ENCODE measurements at places on chromosomes 4 and X. TPM values are rescaled to one million over a fixed set of nuclear protein-coding genes. Genes with fewer than 3 reads are reported as not detected.

GRCh38 chr4:185933078-185933581, 121.1 kb upstream of the SORBS2 start:
- no peak overlapping the region for H3K27ac ChIP-seq
- H3K4me3 ChIP-seq: no peak overlapping the region
- H3K36me3 ChIP-seq: no peaks in the 10 kb centered on the region
- H3K27me3 ChIP-seq: no peaks in the 10 kb centered on the region

GRCh38 chr4:144450526-144450925, 195.4 kb upstream of the HHIP start:
- no peaks in the 10 kb centered on the region for H3K36me3 ChIP-seq
- no peak for DNase-seq
- no peaks in the 10 kb centered on the region for H3K27me3 ChIP-seq

DNA sequence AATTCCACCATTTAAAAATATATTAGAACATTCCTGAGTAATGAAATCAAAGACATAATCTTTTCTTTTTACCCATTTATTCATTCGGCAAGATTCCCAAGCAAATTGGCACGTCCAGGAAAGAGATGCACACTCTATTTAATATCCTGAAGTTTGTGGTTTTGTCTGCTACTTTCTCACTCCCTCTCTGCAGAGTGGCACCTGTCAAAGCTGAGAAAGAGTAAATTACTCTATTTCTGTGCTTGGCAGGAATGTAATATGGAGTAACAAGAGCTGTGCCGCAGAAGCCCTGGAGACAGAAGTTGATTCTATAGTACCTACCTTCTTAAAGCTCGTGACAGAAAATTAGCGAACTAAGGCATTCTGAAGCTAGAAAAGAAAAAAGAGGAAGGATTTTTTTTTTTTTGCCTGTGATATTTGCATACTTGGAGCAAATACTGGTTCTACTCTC, 5.5 kb downstream of the GSTCD start:
- no peaks in the 10 kb centered on the region for H3K27me3 ChIP-seq
- no peak for DNase-seq
- no peaks in the 10 kb centered on the region for H3K4me1 ChIP-seq
- H3K4me3 ChIP-seq: no peak overlapping the region

DNA sequence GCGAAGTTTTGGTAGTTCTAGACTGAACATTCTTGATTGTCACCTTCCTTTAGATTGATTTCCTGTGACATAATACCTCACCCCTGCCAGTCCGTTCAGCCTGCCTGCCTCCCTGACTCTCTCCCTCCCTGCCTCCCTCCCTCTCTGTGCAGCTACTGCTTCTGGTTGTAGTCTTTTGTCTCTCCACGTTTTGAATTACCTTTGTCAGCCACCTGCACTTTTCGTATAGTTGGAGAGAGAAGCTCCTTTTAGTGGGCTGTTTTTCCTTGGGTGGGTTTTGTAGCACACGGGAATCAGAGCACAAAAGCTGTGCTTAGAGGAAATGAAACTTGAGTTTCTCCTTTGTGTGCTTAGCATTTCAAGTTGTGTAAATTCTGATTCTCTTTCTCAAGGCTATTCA, 32.6 kb upstream of the MSMO1 start:
- no peak overlapping the region for H3K4me3 ChIP-seq
- H3K4me1 ChIP-seq: no peaks in the 10 kb centered on the region
- no peak overlapping the region for H3K27ac ChIP-seq
- no peaks in the 10 kb centered on the region for H3K27me3 ChIP-seq

DNA sequence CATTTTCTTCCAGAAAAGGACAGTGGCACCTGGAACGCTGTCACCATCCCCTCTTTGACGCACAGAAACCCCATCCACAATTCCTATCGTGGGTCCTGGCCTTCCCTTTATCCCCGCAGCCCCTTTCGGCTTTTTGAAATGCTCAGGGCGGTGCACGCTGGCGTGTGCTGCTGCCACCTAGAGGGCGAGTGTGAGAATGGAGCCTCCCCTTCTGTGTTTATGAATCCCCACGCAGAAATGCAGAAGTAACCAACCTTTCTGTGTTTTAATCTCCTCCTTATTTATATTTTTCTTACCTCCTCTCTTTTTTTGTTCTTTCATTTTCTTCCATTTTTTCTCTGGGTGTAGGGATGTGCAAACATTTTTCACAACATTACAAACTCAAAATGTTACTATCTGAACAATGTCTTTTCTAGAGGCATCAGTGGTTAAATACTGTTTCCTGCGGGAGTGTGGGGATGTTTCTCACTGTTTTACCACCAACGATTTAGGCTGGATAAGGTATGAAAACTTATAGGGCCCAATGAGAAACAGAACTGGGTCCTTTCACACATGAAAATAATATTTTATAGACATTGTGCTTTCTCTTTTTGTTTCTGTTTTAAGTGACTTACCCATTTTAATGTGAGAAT, 50.0 kb downstream of the TMA16 start:
- H3K27ac ChIP-seq: no peak overlapping the region
- no peaks in the 10 kb centered on the region for H3K4me1 ChIP-seq
- DNase-seq: peak; percentile 82
- H3K27me3 ChIP-seq: no peaks in the 10 kb centered on the region

DNA sequence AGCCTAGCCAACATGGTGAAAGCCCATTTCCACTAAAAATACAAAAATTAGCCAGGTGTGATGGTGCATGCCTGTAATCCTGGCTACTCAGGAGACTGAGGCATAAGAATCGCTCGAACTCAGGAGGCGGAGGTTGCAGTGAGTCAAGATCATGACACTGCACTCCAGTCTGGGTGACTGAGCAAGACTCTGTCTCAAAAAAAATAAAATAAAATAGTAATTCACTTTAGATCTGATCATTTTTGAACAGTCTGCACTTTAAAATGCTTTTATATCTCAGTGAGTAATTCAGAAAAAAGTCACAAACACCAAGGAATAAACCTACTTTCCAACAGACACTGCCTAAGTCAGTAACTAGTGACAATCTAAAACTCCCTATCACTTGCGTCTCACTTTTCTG, 25.6 kb upstream of the CORIN start:
- H3K27me3 ChIP-seq: no peaks in the 10 kb centered on the region
- H3K4me3 ChIP-seq: no peak overlapping the region
- no peak overlapping the region for H3K27ac ChIP-seq
- H3K36me3 ChIP-seq: peaks cover 54% of the 10 kb centered on the region
- H3K4me1 ChIP-seq: no peaks in the 10 kb centered on the region

DNA sequence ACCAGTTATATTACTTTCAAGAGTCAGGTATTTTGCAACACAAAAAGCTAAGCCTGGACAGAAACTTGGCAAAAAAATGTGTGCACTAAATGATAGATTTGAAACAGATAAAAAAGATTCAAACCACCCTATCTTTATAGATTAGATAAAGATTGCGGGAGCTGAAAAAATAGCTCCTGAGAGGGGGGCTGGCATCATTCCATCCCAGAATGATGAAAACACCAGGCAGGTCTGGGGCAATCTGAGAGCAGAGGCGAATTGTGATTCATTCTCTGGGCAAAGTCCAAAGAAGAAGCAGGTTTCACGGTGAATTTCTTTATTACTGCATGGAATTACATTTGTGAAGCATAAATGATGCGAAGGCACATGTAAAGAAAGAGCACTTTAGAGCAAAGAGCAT, 168.5 kb upstream of the DMD start:
- H3K4me3 ChIP-seq: no peak overlapping the region
- H3K4me1 ChIP-seq: no peaks in the 10 kb centered on the region
- no peak for DNase-seq
- no peaks in the 10 kb centered on the region for H3K36me3 ChIP-seq
- no peaks in the 10 kb centered on the region for H3K27me3 ChIP-seq
- no peak overlapping the region for H3K27ac ChIP-seq

DNA sequence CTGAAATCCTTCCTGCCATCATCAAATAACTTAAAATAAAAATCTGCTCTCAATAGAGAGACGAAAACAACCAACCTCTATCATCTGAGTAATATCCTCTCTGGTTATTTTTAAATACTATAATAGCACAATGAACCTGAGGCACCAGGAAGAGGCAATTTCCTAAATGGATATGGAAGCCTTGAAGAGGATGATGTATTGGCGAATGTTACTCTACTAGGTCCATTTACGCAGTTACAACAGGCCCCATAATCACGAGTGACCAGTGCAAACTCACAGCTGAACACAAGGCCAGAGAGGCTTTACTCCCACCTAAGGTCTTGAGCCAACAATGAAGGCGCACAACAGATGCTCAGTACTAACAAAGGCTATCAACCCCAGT, 678.8 kb upstream of the NR3C2 start:
- no peaks in the 10 kb centered on the region for H3K27me3 ChIP-seq
- no peaks in the 10 kb centered on the region for H3K36me3 ChIP-seq
- H3K27ac ChIP-seq: no peak overlapping the region

DNA sequence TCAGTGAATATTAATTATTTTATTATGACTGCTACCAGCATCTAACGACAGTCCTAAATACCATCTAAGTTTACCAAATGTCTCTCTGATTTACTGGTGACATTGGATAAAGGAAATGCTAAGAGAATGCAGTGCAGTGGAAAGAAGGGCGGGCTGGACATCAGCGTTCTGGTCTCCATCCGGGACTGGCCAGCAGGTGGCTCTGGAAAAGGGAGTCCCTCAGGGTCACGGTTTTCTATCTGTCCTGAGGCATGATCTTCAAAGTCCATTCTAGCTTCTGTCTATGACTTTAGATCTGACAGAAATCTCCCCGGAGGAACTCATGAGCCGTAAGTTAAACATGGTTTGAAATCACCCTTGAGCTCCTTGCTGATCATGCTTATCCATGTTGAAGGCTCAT, 3.3 kb downstream of the TRIM2 start:
- H3K4me1 ChIP-seq: peaks cover 10% of the 10 kb centered on the region
- H3K4me3 ChIP-seq: peak overlapping the region; percentile 87
- H3K36me3 ChIP-seq: peaks cover 32% of the 10 kb centered on the region
- H3K27ac ChIP-seq: no peak overlapping the region
- no peaks in the 10 kb centered on the region for H3K27me3 ChIP-seq
- DNase-seq: peak; percentile 77

DNA sequence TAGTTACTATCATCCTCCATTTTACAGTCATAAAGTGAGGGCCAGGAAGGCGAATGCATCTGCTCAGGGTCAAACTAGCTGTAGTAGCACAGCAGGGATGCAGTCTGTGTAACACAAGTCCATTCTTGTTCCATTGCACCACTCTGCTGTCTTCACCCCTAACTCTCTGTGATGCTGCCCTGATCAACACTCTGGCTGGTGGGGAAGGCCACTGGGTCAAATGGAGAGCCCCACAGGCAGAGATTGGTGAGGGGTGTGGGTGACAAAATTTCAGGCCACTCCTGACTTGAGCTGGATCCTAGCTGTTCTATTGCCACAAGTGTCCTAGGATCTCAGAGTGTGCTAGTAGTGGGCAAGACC, 136.5 kb downstream of the PJA1 start:
- no peaks in the 10 kb centered on the region for H3K36me3 ChIP-seq
- no peaks in the 10 kb centered on the region for H3K4me1 ChIP-seq
- H3K27me3 ChIP-seq: no peaks in the 10 kb centered on the region

DNA sequence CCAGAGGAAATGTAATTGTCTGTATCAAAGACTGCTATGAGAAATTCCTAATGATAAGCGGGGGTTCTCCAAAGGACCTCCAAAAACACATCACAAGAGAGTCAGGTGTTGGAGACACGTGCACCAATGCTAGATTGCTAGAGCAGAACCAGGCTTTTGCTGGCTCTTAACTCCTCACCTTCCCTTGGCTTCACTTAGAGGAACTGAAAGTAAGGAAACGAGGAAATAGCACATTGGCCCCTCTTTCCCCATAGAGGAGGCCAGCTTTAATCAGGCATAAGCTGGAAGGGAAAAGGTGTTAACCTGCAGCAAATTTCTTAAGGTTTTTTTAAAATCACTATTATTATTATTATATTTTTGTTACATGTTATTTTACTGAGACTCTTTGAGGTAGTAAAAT, 13.6 kb downstream of the OTC start:
- H3K27ac ChIP-seq: no peak overlapping the region
- DNase-seq: no peak
- no peaks in the 10 kb centered on the region for H3K27me3 ChIP-seq
- H3K36me3 ChIP-seq: no peaks in the 10 kb centered on the region
- H3K4me3 ChIP-seq: no peak overlapping the region

DNA sequence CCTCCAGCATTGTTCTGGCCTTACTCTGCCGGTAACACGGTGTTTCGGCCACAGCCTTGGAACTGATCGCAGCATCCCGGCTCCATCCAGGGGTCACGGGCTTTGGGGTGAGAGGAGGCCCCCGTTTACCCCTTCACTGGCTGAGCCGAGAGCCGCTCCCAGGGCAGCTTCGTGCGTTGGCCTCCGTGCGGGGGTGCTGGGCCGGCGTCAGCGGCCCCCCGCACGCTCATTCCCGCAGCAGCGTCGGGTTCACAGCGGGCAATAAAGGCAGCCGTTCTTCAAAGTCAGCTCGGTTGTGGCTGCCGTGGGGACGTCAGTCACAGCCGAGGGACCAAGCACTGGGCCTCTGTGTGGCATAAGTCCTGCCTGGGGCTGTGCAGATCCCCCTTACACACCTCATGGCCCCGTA, 25.3 kb upstream of the PLCXD1 start:
- no peaks in the 10 kb centered on the region for H3K4me1 ChIP-seq
- DNase-seq: peak; percentile 30
- H3K36me3 ChIP-seq: no peaks in the 10 kb centered on the region
- H3K27me3 ChIP-seq: no peaks in the 10 kb centered on the region
- no peak overlapping the region for H3K4me3 ChIP-seq
- H3K27ac ChIP-seq: no peak overlapping the region

GIMD1 gene
- not detected for total RNA-seq

DHX15 gene
- 195 TPM for total RNA-seq

DTHD1 gene
- not detected for total RNA-seq

ITM2A gene
- total RNA-seq: 49.4 TPM

CLDN34 gene
- total RNA-seq: 0.47 TPM
